ENCODE measurements at places on chromosomes 5 and 9.

- DNase-seq, result no peak
Measured at GRCh38 chr9:38385896-38386295, 6.6 kb upstream of the ALDH1B1 start.

GRCh38 chr9:124356745-124357390 lies 58.4 kb downstream of the PSMB7 start:
- no peak for DNase-seq

DNA sequence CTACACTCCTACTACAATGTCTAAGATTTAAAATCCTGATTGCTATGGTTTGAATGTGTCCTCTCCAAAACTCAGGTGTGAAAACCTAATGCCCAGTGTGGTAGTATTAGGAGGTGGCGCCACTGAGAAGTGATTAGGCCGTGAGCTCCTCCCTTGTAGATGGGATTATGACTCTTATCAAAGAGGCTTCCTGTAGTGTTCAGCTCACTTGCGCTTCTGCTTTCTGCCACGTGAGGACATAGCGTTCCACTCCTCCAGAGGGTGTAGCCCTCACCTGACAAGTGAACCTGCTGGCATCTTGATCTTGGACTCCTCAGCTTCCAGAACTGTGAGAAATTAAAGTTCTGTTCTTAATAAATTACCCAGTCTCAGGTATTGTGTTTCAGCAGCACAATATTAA lies 33.0 kb upstream of the WHRN start:
- DNase-seq, result no peak

- DNase-seq, result no peak
Measured at GRCh38 chr5:77339337-77339890, 128.9 kb downstream of the PDE8B start.

DNA sequence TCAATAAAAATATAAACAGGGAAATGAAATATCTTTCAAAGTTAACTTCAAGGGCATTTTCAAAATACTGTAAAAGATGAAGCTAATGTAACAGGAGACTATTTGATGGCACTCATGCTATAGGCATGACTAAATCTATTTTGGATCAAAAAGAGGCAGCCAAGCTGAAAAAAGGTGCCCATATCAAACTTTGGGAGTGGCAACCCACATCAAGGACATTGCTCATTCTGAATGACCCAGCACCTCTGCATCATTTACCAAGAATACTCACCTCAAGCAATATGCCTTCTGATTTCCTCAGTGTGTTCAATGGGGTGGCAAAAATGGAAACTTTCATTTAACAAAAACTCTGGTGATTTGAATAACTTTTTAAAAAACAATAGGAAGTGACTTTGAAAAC lies 853.3 kb downstream of the TLE1 start:
- DNase-seq, result no peak

DNA sequence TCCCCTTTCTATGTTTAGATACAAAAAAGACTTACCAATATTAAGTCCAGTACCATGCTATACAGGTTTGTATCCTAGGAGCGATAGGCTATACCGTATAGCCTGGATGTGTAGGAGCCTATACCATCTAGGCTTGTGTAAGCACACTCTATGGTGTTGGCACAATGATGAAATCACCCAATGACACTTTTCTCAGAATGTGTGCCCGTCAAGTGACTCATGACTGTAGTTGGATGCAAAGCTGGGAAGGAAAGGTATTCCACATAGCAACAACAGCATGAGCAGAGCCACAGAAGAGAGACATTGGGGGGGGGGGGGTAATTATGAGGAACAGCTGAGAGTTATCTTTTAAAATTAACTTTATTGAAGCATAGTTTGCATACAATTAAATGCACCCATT lies 63.2 kb downstream of the TTLL11 start:
- no peak for DNase-seq

DNA sequence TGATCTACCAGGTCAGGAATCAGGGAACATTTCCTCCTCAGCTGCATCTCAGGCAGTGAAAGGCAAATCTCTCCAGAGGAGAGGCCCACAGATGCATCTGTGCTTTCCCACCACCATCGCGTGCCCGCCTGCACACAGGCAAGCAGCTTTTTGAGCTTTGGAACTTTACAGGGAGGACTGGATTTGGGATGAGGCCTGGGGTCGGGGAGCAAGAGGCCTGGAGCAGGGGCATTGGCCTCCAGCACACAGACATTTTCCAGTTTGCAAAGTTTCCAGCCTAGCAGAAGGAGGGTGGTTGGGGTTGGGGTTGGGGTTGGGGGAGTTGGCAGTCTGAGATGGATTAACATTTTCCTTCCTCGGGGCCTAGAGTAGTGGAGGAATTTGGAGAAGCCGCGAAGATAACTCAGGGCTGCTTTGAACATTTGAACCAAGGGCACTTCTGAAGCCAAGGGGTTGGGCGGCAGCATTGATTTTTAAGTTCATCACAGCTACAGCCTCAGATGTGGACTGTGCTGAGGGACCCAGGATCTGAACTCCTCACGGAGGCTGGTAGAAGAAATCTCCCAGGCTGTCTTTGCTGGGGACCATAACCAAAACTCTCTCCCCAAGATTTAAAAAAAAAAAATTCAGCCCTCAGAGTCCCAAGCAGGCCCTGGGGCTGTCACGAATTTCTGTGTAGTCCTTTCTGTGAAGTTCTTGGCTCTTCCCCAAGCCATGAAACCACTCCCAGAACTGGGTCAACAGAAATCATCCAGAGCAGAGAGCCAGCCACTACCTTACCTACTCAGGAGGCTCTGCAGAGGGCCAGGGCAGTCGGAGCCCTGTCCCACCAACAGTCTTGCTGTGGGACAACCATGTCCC lies 25.6 kb downstream of the C5orf15 start:
- DNase-seq, result no peak

DNA sequence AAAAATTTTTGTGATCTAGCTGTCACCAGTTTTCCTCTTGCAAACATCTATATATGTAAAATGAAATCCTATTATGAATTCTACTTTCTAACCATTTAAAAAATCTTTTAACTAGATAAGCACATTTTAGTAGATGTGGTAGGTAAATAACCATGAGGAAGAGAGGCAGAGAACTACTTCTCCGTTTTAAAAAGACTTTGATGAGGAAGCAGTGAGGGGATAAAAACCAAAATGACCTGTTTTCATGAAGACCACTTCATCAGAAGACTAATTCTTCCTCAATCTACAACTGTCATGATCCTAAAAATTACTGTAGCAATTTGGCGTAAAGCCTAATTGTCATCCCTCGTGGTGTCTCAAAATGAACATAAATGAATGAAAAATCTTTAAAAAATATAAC lies 15.7 kb upstream of the ERBIN start:
- DNase-seq, result no peak

DNA sequence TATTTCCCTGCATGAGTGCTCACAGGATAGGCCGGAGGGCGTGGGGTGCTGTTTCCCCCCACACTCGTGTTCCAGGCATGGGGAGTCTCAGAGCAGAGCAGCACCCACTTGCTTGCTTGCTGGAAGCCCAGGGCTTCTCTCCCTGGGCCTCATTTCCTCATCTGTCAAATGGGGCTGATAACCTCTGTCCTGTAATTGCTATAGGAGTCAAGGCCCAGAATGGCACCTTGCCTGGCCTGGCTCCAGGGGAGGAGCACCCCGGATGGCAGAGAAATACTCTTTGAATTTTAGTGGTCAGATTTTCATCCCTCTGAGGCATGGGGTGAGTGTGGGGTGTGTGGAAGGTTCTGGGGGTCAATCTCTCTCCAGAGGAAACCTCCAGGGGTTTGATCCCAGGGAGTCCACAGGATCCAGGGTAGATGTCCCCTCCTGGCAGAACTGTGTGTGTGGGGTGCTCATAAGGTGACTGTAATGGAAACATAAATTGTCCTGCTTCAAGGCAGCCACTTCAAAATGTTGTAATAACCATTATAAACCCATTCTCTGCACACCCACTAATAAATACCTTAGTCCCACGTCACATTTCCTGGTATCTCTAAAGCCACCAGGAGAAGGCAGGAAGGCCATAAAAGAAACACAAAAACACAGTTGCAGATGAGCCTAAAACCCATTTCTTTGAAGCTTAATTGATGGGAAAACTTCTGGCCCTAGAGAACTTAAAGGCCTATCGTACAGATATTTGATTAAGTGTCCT lies 272.2 kb downstream of the FSTL4 start:
- DNase-seq, result no peak
